ENCODE measurements at places on chromosomes 16 and 17.

- no peak for DNase-seq
These were observed 130.2 kb upstream of the CHMP6 start for GRCh38 chr17:80861418-80861815.

GRCh38 chr16:10242097-10242496 lies 59.9 kb upstream of the GRIN2A start:
- no peak for DNase-seq

DNA sequence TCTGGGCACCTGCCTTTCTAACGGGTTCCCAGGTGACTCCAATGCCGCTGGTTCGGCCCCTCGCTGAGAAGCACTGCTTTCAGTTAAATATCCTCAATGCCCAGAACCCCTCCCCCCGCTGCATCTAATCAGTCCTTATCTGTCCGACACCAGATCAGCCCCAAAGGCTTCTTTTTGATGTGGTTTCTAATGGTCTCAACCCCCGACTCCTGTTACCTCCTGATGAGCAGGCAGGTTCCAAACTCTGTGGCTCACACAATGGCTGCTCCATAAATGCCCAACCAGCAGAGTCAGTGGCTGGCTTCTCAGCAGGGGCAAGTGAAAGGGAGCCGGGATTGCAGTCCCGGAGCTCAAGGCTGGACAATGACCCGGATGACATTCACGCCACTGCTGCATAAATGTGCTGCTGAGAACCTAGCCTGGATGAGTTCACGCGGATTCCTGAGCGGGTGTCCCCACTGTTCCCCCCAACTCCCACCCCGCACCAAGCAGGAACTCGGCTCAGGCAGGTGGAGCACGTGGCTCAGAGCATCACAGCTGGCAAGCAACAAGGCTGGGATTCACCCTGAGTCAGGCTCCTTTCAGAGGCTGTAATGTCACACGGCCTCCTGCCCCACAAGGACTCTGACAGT lies 1.0 kb upstream of the SLC38A8 start:
- no peak for DNase-seq

DNA sequence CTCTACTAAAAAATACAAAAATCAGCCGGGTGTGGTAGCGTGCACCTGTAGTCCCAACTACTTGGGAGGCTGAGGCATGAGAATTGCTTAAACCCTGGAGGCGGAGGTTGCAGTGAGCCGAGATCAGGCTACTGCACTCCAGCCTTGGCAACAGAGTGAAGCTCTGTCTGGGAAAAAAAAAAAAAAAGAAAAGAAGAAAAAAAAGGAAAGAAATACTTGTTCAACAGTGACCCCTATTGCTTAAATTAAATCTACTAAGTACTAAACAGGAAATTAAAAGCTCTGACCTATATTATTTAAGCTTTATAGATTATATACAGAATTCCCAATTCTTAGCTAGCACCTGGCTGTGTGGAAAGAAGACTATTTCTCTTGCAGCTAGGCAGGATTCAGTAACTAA lies 48.9 kb downstream of the FBXL20 start:
- DNase-seq = no peak

DNA sequence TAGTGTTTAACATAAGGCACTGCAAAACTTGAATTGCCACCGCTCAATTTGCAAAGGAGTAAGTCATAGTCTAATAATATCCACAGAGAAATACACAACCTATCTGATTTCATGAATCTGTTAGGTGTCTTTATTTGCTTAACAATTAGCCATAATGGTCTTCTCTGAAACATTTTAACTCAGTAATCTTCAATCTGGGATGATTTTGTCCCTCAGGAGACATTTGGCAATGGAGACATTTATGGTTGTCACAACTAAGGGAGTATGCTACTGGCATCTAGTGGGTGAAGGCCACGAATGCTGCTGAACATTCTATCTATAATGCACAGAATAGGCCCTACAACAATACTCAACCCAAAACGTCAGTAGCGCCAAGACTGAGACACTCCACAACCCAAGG lies 4.3 kb downstream of the UBE2G1 start:
- no peak for DNase-seq

DNA sequence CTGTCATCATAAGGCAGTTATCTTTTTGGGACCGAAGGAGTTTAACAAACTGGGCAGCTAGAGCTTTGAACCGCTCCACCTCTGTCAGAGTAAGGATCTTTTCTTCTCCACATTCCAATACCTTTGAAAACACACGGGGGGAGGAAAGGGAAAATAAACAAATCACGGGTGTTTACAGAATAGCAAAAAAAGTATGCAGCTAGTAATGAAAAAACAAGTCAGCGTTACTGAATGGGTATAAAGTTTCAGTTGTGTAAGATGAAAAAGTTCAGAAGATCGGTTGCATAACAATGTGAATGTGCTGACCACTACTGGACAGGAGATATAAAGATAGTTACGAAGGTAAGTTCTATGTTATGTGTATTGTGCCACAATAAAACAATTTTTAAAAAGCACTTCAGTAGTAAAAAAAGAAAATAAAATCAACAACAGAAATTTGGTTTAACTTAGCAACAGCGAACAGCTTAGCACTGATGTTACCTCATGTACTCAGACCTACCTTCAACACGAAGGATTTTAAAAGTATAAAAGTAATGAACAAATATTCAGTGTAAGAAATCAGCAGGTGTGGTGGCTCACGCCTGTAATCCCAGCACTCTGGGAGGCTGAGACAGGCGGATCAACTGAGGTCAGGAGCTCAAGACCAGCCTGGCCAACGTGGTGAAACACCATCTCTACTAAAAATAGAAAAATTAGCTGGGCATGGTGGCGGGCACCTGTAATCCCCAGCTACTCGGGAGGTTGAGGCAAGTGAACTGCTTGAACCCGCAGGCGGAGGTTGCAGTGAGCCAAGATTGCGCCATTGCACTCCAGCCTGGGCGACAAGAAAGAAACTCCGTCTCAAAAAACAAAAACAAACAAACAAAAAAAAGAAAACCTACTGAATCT lies 34.3 kb downstream of the MARF1 start:
- no peak for DNase-seq

DNA sequence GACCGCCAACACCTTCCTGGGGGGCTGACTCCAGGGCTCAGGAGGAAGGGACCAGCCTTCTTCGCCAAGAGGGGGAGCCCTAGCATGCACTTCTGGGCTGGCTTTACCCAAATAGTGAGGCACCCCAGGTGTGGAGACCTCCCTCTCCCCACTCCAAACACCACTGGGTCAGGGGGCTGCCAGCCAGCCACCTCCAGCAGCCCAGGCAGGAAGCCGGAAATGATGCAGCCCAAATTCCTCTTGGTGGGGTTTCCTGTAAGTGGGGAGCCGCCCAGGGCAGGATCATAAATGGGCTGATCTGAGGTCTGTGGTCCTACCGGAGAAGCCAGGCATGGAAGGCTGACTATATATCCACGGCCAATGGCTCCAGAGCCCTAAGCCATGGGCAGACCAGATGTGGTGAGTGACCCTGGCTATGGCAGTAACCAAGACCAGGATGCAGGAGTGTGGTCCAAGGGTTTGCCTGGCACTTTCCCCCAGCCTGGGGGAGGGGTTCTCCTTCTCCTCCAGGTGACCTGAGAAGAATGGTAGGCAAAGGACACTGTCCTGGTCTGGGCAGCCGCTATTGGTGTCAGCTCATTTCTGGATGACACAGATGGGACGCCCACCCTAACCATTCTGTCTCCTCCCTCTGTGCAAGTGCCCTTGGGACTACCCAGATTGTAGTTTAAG lies 4.2 kb downstream of the GIT1 start:
- no peak for DNase-seq

- peak; percentile 81 for DNase-seq
These were observed at the start of gene NME4 for GRCh38 chr16:397135-397661. NME4 (plus strand) TSS chr16:397199; CDS start chr16:397223, 24 bp downstream.

- DNase-seq = no peak
These were observed 47.2 kb downstream of the PITPNM3 start for GRCh38 chr17:6509031-6509771.

GRCh38 chr17:46125831-46126230 lies 67.4 kb downstream of the KANSL1 start:
- DNase-seq = no peak

- no peak for DNase-seq
These were observed 158.8 kb downstream of the AATF start for GRCh38 chr17:37107406-37108083.

GRCh38 chr17:68053231-68054013 lies 17.9 kb downstream of the KPNA2 start:
- no peak for DNase-seq

GRCh38 chr17:43151880-43152456 lies 19.0 kb upstream of the NBR1 start:
- DNase-seq = no peak

DNA sequence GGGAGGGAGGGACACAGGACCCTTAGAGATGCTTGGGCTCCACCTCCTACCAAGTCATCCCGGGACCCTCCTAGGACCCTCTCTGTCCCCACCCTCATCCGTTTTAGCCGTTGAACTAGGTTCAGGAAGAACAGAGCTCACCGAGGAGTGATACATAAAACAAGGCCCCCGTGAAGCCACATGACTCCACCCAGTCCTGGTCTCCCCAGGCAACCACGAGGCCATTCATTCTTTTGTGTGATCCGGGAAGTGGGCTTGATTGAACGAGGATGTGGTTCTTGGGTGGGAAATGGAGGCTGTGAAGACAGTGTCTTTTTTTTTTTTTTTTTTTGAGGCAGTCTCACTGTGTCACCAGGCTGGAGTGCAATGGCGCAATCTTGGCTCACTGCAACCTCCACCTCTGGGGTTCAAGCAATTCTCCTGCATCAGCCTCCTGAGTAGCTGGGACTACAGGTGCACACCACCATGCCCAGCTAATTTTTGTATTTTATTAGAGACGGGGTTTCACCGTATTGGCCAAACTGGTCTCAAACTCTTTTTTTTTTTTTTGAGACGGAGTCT lies 14.8 kb downstream of the TRARG1 start:
- DNase-seq = no peak

DNA sequence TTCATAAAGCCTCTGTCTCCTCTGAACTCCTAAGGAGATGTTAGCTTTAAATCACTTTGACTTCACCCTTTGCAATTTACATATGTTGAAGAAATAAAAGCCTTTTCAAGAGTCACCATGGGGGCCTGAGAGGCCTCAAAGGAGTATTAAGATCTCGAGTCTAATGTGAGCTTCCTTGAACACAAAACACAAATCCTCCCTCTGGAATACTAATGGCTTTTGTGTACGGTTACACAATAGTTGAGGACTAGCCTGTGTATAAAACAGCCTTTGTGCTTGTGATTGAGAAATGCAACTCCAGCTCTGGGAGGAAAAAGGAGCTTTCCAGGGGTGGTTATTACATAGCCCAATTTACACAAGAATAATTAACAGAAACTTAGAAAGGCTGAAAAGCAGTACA lies 1140.2 kb downstream of the CDH11 start:
- DNase-seq = no peak

DNA sequence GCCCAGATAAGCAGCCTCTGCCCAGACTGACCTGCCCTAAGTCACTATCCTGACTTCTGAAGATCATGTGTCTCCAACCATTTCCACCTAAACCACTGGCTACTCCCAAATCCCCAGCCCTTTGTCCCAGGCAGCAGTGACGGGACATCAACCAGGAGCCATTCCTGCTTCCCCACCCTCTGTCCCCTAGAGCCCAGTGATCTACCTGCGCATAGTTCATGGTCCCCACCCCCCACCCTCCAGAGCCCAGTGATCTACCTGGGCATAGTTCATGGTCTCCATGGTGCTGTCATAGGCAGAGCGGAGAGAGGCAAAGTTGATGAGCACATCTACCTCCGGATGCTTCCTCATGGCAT lies 26.8 kb downstream of the ACLY start:
- no peak for DNase-seq

DNA sequence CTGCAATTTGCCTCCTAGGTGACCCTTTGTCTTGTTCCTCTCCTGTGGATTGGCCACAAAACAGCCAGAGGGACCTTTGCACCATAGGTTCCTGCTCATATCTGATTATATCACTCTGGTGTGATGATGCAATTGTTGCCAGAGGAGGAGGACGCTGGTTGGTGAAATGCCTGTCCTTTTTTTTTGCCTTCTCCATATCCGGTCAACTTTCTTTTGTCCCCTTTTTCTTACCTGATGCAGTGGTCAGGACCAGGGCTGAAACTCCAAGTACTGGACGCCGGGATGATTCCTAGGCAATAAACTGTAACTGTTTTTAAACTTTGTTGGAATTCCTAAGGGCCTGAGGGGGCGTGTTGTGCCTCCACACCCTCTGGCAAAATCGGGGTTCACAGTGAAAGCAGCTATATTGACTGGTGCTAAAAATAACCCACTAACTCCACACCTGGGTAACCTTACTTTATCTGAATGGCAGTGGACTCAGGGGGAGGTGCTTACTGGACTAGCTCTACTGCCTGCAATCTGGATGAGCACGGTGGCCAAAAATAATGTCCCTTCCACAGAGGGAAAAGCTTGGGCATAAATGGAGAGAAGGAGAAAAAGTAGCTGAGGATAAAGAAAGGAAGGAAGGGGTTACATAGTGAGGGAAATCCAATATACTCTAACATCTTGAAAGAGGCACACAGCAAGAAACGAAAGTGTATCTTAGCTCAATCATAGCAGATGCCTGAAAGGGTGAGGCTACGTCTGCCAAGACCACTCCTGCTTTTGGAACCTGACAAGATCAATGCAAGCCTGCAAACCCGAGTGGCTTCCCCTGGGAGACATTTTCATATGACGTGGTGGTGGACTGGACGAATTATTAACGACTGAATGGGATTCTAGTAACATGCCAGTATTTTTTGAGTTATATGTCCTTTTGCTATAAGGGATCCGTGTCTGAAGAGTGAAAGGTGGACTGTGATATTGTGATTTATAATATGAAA lies 28.4 kb upstream of the ZNF423 start:
- DNase-seq = no peak

- DNase-seq = no peak
These were observed at the start of gene TNFSF12 for GRCh38 chr17:7548585-7549400. TNFSF12 (plus strand) TSS chr17:7549058; CDS start chr17:7549154, 96 bp downstream.
